ENCODE measurements at places on chromosomes 7 and 10. TPM values are rescaled to one million over a fixed set of nuclear protein-coding genes. Genes with fewer than 3 reads are reported as not detected.

Gene GPR146
- polyA plus RNA-seq, result 3.8 TPM

Gene RAPGEF5
- polyA plus RNA-seq, result not detected

Gene GRM3
- polyA plus RNA-seq, result not detected

Gene ORAI2
- 37.2 TPM for polyA plus RNA-seq

Gene NSUN5
- polyA plus RNA-seq, result 53.2 TPM

Gene RHOBTB1
- polyA plus RNA-seq, result not detected

Gene TAS2R41
- not detected for polyA plus RNA-seq

Gene ADARB2
- not detected for polyA plus RNA-seq

Gene LFNG
- 3.0 TPM for polyA plus RNA-seq

Gene KLLN
- polyA plus RNA-seq, result 0.19 TPM

Gene SYCE1
- 0.59 TPM for polyA plus RNA-seq

Gene WNT8B
- 0.14 TPM for polyA plus RNA-seq

Gene MYL7
- polyA plus RNA-seq, result not detected

Gene CHAT
- polyA plus RNA-seq, result not detected

Gene FGL2
- 0.55 TPM for polyA plus RNA-seq

Gene TLX1
- not detected for polyA plus RNA-seq

Gene MEPCE
- polyA plus RNA-seq, result 15.8 TPM

Gene MEOX2
- not detected for polyA plus RNA-seq

Gene TMEM120A
- polyA plus RNA-seq, result 12.2 TPM

Gene KEL
- not detected for polyA plus RNA-seq

Gene LRRTM3
- not detected for polyA plus RNA-seq

Gene ASAH2
- 3.3 TPM for polyA plus RNA-seq

Gene EPO
- not detected for polyA plus RNA-seq

Gene ACBD7
- 0.19 TPM for polyA plus RNA-seq

Gene TFAM
- polyA plus RNA-seq, result 51.9 TPM

Gene C7orf57
- not detected for polyA plus RNA-seq

Gene NPC1L1
- not detected for polyA plus RNA-seq

Gene CRYGN
- polyA plus RNA-seq, result 0.35 TPM

Gene LDB1
- 40.7 TPM for polyA plus RNA-seq

Gene PHKG1
- 0.30 TPM for polyA plus RNA-seq

Gene PNLIPRP3
- not detected for polyA plus RNA-seq

Gene SMO
- not detected for polyA plus RNA-seq

Gene SLC29A4
- polyA plus RNA-seq, result 0.39 TPM

Gene FOXP2
- polyA plus RNA-seq, result not detected

Gene NEUROG3
- polyA plus RNA-seq, result 0.28 TPM

Gene PHYH
- polyA plus RNA-seq, result 17.6 TPM

Gene PARP12
- polyA plus RNA-seq, result 28.1 TPM

Gene GDF2
- not detected for polyA plus RNA-seq

Gene SLC18A3
- polyA plus RNA-seq, result not detected

Gene MBL2
- not detected for polyA plus RNA-seq

Gene CC2D2B
- 0.36 TPM for polyA plus RNA-seq

Gene ACTR3C
- polyA plus RNA-seq, result 3.5 TPM

Gene AGR3
- not detected for polyA plus RNA-seq

Gene ANXA8
- not detected for polyA plus RNA-seq

Gene GRID2IP
- 0.09 TPM for polyA plus RNA-seq

Gene CASTOR2
- 0.66 TPM for polyA plus RNA-seq

Gene BRI3
- 15.8 TPM for polyA plus RNA-seq

Gene GPER1
- not detected for polyA plus RNA-seq

Gene ERVW-1
- polyA plus RNA-seq, result not detected

Gene C10orf143
- 29.6 TPM for polyA plus RNA-seq

All from naive thymus-derived CD8-positive, alpha-beta T cell (primary cell).